Stimulated activated CD8-positive, alpha-beta memory T cell treated with anti-CD3 and anti-CD28 coated beads, Interleukin-7, amount 100 ng/mL, for 1 hour (primary cell): ENCODE measurements at places on chromosomes 3 and 15.

- no peak for DNase-seq
Observed at GRCh38 chr3:33717616-33717865, 513 bp downstream of the CLASP2 start.

- DNase-seq: peak; percentile 78
Observed at GRCh38 chr15:52078876-52079700, 33.5 kb downstream of the BCL2L10 start.

- DNase-seq: no peak
Observed at GRCh38 chr3:43043793-43044192, 62.1 kb downstream of the POMGNT2 start.

- no peak for DNase-seq
Observed at GRCh38 chr3:190169243-190169642, 48.5 kb upstream of the P3H2 start.

- no peak for DNase-seq
Observed at GRCh38 chr3:174846055-174846454, 13.1 kb upstream of the NAALADL2 start.

- no peak for DNase-seq
Observed at GRCh38 chr3:112897791-112898190, 51.1 kb upstream of the CD200R1L start.

DNA sequence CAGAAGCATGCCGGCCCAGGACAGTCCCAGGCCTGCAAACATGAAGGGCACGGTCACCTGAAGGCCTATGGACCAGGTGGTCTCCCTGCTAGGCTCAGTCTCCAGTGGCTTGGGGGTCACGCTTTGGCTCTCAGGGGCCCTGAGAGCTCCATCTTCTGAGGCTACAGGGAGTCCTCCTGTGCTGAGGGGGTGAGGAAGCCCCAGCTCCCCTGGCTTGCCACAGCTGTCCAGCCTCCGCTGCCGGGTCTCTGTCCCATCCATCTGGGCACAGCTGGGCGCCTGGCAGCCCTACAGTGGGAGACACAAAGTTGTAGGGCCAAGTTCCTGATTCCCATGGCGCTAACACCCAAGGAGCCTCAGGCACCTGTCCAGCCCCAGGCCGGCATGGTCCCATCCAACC lies 16.0 kb downstream of the SLC41A3 start:
- no peak for DNase-seq

DNA sequence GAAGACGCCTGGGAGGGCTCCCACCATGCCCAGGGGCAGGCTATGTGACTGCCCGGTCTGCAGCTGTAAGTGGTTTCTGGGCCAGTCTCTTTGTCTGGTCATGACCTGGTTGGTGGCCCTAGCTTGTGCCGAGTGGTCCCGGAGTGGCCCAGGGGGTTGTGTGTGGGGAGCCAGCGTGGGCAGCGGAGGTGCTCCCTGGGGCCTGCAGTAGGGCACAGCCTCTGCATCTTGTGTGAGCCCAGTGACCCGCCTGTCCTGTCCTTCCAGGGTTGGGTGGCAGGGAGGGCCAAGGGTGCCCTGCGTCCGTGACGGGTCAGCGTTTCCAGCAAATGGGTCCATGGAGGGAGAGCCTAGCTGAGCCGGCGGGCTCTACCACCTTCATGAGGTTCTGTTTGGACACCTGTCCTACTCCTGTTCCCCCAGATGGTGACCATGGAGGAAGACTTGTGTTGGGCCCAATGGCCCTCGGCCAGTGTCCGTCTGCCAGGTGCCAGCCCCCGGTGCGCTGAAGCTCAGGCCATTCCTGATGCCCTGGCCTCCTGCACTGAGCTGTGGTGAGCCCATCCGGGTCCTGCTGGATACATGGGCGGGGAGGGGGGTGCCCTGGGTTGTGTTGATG lies 215.4 kb downstream of the SNRPN start:
- no peak for DNase-seq

DNA sequence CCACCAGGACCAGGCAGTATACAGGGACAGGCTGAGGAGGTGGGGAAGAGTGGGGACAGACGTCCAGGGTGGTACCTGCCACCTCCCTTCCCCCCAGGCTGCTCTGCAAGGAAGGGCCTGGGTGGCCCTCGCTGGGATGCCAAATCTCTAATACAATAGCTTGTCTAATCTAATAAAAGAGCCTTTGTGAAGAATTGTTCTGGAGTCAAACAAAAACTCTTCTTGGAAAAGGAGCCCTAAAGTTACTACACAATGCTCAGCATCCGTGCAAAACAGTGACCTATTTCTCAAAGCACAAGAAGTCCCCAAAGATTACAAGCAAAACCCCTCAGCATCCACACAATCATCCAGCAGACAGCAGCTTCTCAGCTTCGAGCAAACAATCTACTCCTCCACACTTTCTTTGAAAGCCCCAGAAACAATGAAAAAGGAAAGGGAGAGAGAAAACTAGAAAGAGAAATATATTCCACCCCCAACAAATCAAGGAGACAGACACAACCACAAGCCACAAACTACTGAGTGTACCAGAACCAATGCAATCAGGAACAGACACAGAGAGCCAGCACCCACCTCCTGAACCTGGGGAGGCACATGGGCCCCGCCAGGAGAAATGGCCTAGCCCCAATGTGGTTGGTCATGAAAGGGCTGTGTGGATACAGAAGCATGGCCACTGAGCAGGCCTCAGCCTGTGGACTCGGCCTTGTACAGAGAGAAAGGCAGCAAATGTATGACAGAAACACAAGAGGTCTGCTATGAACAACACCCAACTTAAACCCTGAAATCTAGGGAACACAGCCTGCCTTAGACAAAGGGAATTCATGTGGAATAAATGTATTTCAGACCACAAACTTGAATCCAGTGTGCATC lies 177.1 kb upstream of the CHRNA7 start:
- DNase-seq: no peak

DNA sequence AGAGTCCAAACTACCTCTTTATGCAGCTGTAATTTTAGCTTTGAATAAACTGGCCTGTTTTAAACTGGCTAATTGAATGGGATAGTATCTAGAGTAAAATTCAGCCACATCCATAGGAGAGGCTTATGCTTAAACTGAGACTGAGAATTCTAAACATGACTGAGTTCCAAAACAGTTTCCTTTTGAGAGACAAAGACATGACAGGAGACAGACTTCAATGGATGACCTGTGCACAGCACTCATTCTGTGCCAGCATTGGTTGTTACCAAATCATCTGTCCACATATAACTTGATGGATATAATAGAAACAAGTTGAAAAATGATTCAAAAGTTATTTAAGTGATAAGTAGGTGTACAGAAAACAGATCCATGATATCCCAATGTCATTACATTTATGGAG lies 20.9 kb downstream of the IL12A start:
- no peak for DNase-seq

DNA sequence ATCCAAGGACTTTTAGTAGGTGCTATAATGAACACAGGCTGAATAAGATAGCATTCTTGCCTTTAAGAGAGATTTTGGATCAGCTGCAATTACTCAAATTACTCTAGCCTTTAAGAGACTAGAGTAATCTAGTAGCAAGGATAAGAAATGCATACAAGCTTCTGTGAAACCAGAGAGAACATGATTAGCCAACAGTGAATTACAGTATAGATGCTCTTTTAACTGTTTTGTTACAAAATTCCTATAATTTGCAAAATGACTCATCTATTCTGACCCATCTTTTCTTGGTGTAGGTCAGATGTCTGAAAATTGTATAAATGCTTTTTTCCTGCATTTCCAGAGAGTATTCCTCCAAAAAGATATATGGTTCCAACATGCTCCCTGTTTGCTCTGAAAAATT lies 66.9 kb downstream of the CEP63 start:
- no peak for DNase-seq

DNA sequence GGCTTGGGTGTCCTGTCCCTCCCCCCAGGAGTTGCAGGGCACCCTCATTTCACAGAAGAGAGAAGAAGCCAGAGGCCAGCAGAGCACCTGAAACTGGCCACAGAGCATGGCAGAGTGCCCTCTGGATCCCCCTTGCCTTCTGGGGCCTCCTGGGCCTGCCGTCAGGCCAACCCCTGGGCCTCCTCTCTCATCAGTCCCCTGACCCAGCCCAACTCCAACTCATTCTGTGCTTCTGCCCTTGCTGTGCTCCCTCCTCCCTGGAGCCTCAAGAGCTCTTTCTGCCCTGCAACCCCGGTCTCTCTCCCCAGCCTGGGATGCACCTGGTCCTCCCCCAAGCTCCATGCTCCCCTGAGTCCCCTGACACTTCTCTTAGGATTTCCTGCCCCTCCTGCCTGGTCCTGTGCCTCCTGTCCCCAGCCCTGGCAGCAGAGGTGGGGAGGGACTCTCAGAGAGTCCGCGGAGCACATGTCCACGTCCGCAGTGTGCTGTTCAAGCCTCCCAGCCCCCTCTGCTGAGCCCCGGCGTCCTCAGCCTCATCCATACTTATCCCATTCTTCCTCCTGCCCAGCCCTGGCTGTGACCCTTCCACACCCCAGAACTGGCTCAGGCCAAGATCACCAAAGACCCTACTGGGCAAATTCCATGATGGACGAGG lies 30.5 kb upstream of the CACNA2D2 start:
- no peak for DNase-seq

- DNase-seq: no peak
Observed at GRCh38 chr3:28645149-28645548, 296.5 kb upstream of the AZI2 start.

- no peak for DNase-seq
Observed at GRCh38 chr3:174098746-174099145, 701.2 kb downstream of the NLGN1 start.

- DNase-seq: no peak
Observed at GRCh38 chr15:76084256-76084655, 24.5 kb downstream of the TMEM266 start.

DNA sequence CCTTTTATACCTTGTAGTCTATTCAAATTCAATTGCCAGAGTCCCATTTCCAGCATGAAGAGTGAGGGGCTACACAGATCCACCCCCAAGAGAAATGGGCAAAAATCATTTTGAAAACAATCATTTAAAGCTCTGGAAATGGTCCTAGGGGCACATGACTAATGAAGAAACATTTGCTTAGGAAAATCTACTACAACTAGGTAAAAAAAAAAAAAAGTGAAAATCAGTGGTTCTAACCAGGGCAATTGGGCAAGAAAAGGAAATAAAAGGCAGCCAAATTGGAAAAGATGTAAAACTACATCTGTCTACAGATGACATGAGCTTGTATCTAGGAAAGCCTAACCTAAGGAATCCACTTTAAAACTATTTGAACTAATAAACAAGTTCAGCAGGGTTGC lies 9.4 kb downstream of the IMPG2 start:
- no peak for DNase-seq

DNA sequence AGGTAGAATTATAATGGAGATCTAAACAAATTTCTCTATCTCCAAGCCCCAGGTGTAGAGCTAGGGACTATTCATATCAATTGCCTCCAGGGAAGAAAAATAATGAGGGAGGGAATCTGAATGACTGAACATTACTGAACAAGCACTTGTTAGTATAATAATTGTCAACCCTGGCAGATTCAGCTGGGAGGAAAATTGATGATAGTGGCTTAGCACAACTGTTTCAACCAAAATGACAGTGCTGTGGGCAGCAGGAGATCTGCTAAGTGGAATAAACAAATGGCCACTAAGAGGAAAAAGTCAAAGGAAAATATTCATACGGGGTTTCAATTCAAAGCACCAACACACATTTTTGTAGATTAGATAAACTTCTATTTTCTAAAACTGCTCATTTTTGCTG lies 294.9 kb upstream of the ZNF385D start:
- no peak for DNase-seq

DNA sequence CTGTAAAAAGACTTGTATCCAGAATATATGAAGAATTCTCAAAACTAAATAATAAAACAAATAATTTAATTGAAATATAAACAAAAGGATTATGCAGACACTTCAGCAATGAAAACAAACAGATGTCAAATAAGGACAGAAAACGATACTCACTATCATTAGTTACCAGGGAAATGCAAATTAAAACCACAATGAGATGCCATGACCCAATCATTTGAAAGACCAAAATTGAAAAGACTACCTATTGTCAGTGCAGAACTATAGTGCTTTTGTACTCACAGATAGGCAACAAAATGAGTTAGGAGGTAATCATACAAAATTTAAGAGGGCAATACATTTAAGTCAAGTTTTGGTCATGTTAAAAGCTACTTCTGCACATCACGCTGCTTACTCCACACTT lies 31.6 kb upstream of the OR5K4 start:
- DNase-seq: no peak

GRCh38 chr3:173977747-173978146 lies 580.2 kb downstream of the NLGN1 start:
- no peak for DNase-seq

DNA sequence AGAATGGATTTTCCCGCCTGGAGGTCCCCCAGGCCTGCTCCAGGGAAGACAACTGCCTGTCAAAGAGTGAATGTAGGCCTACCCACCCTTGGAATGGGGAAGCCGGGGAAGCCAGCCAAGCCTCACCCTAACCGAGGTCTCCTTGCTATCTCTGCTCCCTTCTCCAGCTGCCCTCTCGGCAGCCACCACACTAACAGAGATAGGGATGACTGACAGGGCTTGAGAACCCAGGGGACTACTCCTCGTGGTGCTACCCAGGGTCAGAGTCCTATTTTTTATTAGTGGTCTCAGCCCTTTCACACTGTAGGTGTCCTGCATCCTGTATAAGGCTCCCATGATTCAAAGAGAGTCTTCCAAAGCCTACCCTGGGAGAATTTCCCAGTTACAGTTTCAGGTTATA lies 160.6 kb upstream of the CHRM5 start:
- DNase-seq: no peak
